ENCODE measurements at places on chromosomes 7 and 10. TPM values are rescaled to one million over a fixed set of nuclear protein-coding genes. Genes with fewer than 3 reads are reported as not detected.

MORN4 gene
- 5.4 TPM for total RNA-seq

MYO1G gene
- total RNA-seq = 2.6 TPM

DNA sequence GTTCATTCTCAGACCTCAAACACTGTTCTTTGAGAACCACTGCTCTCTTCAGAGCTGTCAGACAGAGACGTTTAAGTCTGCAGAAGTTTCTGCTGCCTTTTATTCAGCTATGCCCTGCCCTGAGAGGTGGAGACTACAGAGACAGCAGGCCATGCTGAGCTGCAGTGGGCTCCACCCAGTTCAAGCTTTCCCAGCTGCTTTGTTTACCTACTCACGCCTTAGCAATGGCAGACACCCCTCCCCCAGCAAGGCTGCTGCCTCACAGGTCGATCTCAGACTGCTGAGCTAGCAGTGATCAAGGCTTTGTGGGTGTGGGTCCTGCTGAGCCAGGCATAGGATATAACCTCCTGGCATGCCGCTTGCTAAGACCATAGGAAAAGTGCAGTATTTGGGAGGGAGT lies 80.5 kb upstream of the CYP2C9 start:
- DNase-seq = no peak

GRCh38 chr7:101819913-101820522 lies 2.6 kb downstream of the CUX1 start:
- no peak for DNase-seq

DNA sequence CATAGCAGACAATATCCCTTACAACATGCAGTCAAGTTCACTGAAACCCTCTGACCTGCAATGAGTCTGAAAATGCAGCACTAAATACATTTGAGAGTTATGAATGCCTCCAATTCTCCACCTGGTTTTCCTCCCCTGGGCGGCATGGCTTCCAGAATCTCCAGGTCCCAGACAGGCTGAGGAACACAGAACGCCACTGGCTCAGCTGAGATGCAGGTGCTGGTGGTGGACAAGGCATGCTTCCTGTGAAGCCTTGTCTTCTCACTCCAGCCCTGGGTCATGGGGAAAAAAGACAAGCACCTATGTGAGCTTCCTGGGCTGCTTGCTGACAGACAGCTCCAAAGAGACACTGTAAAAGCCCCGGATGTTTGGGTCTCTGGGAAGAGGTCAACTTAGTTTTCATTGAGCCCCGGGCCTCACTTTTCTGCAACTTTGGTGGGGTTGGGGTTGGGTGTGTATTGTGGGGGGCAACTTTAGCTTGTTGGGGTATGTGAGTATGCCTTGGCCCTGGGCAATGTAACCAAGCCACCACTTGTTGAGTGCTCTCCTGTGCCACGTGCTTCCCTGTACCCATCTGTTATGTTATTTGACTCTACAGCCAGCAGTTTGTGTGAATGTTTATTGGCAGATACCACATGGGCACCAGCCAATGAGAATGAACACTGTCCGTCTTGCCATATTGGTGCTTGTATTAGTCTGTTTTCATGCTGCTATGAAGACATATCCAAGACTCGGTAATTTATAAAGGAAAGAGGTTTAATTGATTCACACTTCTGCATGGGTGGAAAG lies 127.8 kb downstream of the EMX2 start:
- DNase-seq = no peak
